T-helper 2 cell treated with Interferon-gamma antibody and Interleukin-4, amounts not matched to agents 100 ng/mL and 5 ng/mL, for 36 hours (primary cell): ENCODE measurements at places on chromosomes 4 and X. TPM values are rescaled to one million over a fixed set of nuclear protein-coding genes. Genes with fewer than 3 reads are reported as not detected.

Gene CYLC1
- total RNA-seq, result not detected in 2 replicates

Gene NDUFA1
- 104 and 106 TPM in 2 replicates for total RNA-seq

Gene STOX2
- total RNA-seq, result 0.02 TPM in 1 of 2 replicates, not detected in the other

Gene GBA3
- not detected in 2 replicates for total RNA-seq

Gene IQCM
- total RNA-seq, result not detected in 2 replicates

Gene BST1
- total RNA-seq, result 1.5 and 2.0 TPM in 2 replicates

Gene RASL11B
- 0.16 and 0.27 TPM in 2 replicates for total RNA-seq

Gene KLHL2
- total RNA-seq, result 23.0 and 26.3 TPM in 2 replicates

Gene SMIM10L2A
- 0.48 and 0.55 TPM in 2 replicates for total RNA-seq
